ENCODE measurements at places on chromosomes 12 and 14.

- DNase-seq = peak; percentile 10
Measured at GRCh38 chr14:39050389-39050788, 52.6 kb downstream of the SEC23A start.

DNA sequence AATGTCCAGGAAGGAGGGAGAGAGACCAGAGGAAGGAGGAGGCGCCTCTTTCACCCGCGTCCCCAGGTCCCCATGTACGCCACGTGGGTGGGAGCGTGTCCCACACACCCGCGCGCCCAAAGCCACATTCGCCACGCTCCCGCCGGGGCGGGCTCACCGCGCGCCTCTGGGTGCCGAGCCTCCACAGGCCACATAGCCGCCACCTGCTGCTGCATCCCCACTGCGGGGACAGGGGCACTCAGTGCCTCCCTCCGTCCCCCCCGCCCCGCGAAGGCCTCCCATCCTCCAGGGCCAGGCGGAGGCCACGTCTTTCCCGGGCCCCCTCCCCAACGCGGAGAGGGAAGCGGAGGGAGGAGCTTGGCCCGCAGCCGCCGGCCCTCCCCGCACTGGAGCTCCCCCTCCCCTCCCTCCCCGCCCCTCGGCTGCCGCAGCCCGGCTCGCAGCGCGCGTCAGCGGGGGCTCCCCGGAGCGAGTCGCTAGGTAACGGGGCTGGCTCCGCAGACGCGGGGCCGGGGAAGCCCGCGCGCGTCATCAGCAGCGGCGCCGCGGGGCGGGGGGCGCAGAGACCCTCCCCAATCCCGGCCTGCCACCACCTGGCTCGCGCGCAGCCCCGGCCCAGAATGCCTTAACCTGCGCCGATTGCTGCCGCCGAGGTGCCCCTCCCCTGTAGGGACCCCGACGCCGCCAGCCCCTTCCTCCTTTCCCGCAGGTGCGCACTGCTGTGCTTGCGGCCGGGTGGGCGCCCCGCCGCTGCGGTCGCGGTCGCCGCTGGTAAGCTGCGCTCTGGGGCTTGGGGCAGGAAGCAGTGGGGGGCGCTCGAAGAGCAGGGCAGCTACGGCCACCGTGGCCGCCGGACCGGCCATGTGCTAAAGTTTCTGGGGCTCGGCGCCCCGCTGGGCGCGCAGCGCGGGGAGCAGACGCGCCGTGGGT, 536 bp upstream of the TUNAR start:
- DNase-seq = peak; percentile 42

GRCh38 chr12:108284163-108284562, 54.9 kb downstream of the CMKLR1 start:
- no peak for DNase-seq

GRCh38 chr12:30792648-30793499, 38.1 kb upstream of the CAPRIN2 start:
- no peak for DNase-seq

- no peak for DNase-seq
Measured at GRCh38 chr14:40218282-40218941, 786.2 kb upstream of the FBXO33 start.

Data from GM20000 (cell line).